ENCODE measurements at places on chromosomes 3 and 15. TPM values are rescaled to one million over a fixed set of nuclear protein-coding genes. Genes with fewer than 3 reads are reported as not detected.

- no peak for DNase-seq
Measured at GRCh38 chr3:194261581-194262063, 89.5 kb downstream of the CPN2 start.

- DNase-seq = no peak
Measured at GRCh38 chr15:29736744-29737020, 85.6 kb downstream of the TJP1 start.

GRCh38 chr15:33375236-33375635 lies 64.5 kb downstream of the RYR3 start:
- DNase-seq = no peak

The CCNDBP1 gene
- total RNA-seq = 39.6 TPM

- DNase-seq = no peak
Measured at GRCh38 chr15:29410338-29410737, 140.7 kb upstream of the NSMCE3 start.

The CNTN4 gene
- 51.4 TPM for total RNA-seq

The ETV5 gene
- total RNA-seq = 58.4 TPM

- DNase-seq = no peak
Measured at GRCh38 chr3:180319461-180319860, 282.5 kb upstream of the TTC14 start.

The BNC1 gene
- 3.2 TPM for total RNA-seq

The GTF2A2 gene
- total RNA-seq = 99.1 TPM

The STARD5 gene
- total RNA-seq = 1.3 TPM

The ACKR2 gene
- total RNA-seq = 0.19 TPM

The DPH6 gene
- total RNA-seq = 14.3 TPM

DNA sequence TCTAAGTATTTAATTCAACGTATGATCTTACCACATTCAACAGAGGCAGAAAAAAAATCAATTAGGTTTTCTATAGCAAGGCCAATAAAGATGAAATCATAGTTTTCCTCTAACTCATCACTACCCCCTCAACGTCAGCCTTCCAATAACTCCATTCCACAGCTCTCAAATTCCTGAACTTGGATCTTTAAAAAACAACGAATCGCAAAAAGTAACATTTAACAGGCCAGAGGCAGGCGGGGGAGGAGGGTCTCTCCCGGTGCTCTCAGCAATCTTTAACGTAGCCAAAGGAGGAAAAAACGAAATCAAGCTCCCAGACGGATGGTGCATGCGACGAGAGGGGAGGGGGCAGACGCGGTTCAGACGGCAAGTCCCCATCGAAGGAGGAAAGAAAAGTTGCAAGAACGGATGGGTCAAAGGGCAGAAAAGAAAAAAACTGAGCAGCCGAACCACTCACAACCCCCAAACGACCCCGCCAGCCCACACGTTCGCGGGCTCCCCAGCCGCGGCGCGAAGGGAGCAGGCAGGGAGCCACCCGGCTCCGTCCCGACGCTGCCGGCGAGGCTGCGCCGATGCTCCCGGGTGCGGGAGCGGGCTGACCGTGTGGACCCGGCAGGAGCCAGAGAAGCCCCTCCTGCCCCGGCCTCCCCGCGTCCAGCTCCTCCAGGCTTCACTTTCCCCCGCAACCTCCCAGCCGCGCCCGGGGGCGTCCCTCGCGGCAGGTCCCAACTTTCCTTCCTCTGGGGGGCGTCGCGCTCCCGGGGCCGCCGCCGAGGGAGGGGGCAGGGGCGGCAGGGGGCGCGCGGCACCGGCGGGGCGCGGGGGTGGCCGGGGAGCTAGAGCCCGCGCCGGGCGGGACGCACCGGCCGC lies 703 bp downstream of the PEAK1 start:
- peak; percentile 85 for DNase-seq

DNA sequence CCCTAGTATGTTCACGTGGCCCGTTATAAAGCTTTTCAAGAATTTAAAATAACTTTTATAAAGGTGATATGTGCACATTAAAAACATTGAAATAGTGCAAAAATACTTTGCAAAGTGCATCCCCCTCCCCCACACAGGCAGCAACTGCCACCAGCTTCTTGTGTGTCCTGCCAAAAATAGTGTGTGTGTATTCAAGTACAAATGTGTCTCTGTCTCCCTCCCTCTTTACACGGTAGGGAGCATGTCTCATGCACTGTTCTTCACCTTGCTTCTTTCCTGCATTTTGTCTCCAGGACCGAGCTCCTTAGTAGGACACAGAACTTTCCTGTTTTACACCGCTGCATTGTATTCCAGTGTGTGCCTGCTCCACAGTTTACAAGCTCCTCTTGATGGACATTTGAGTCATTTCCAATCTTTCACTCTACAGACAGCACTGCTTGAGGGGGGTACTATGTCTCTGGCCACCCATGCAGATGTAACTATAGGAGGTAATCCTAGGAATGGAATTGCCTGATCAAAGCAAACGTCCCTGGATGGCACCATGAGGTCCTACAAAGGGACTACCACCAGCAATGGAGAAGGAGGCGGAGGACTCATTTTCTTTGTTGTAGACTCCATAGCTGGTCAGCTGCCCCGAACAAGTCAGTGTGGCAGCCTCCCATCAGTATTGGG lies 52.4 kb downstream of the SLC6A6 start:
- no peak for DNase-seq

The GABRA5 gene
- not detected for total RNA-seq

- no peak for DNase-seq
Measured at GRCh38 chr3:25046911-25047771, 380.9 kb upstream of the RARB start.
